ENCODE measurements at places on chromosomes 5 and 9.
A peak's percentile ranks its signal among the peaks of the same experiment; 100 is the strongest.

DNA sequence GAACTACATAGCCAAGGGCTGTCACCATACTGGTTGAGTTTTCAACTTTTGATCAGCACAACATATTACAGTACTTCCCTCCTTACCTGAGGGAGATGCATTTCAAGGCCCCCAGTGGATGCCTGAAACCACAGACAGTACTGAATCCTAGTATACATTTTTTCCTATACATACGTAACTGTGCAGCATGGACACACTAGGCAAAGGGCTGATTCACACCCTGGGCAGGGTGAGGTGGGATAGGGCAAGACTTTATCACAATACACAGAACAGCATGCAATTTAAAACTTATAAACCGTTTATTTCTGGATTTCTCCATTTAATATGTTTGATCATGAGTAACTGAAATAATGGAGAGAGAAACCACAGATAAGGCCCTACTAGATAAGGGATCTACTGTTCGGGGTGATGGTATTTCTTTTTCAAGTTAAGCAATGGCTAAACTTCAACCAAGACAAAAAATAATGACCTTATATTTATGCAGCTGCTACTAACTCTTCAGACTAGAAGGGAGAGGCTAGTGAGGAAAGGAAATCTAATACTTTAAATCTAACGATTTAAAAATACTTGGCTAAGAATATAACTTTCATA lies 186.9 kb upstream of the GNA14 start:
- DNase-seq, result no peak

GRCh38 chr5:60846298-60846697 lies 2.2 kb upstream of the ELOVL7 start:
- no peak for DNase-seq

DNA sequence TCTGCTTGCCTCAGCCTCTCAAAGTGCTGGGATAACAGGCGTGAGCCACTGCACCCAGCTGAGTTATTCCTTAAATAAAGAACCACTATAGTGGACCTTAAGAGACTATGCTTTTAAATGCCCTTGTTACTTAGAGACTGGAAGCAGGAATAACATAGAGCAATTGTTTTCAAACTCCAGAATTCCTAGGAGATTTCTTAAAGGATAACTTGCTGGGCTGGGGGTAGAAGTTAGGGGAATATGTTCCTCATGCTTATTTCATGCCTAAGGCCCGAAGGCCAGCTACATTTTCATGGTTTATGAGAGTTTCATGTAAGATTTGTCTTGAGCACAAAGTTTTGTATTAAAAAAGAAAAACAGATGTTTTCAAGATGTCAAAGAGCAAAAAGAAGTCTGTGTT lies 48.2 kb downstream of the CSNK1A1 start:
- DNase-seq, result no peak

DNA sequence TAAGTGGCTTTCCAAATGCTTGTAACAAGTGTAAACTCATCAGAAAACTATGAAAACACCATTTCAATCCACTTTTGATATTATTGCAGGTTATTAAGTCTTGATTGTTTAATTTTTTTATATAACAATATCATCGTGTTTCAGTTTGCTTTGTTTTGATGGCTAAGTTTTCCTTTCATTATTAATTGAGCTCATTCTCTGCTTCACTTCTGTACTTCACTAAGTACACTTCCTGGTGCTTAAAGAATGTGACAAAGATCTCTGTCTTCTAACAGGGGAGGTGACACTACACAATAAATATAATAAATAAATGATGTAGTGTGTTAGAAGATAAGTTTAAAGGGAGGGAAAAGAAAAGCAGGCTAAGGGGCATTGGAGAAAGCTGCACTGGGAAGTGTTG lies 13.0 kb upstream of the RAD23B start:
- DNase-seq, result no peak

- DNase-seq, result no peak
These were observed 26.4 kb downstream of the TRIM14 start for GRCh38 chr9:98092613-98092931.

GRCh38 chr5:55903121-55903701 lies 52.1 kb downstream of the IL31RA start:
- no peak for DNase-seq

GRCh38 chr5:138482638-138483037 lies 17.4 kb downstream of the EGR1 start:
- no peak for DNase-seq

- DNase-seq, result no peak
These were observed 86.8 kb upstream of the TBC1D2 start for GRCh38 chr9:98342098-98342819.

GRCh38 chr5:8060953-8061429 lies 192.0 kb downstream of the MTRR start:
- DNase-seq, result peak; percentile 7

GRCh38 chr9:94894094-94894699 lies 167.7 kb downstream of the AOPEP start:
- no peak for DNase-seq

- no peak for DNase-seq
These were observed 40.7 kb downstream of the FAM114A2 start for GRCh38 chr5:153998010-153998409.

- DNase-seq, result no peak
These were observed 398.3 kb downstream of the IRX1 start for GRCh38 chr5:3993856-3994473.

GRCh38 chr9:89961616-89962341 lies 357.0 kb downstream of the GADD45G start:
- DNase-seq, result no peak

- no peak for DNase-seq
These were observed 757 bp downstream of the SAPCD2 start for GRCh38 chr9:137069508-137070091.

GRCh38 chr9:69213647-69214046 lies 39.6 kb downstream of the TJP2 start:
- DNase-seq, result no peak

GRCh38 chr9:3337515-3338225 lies 188.1 kb downstream of the RFX3 start:
- peak; percentile 21 for DNase-seq

GRCh38 chr5:61000887-61001286 lies 55.9 kb downstream of the NDUFAF2 start:
- DNase-seq, result no peak

GRCh38 chr9:13587571-13587970 lies 308.1 kb upstream of the MPDZ start:
- peak; percentile 44 for DNase-seq

DNA sequence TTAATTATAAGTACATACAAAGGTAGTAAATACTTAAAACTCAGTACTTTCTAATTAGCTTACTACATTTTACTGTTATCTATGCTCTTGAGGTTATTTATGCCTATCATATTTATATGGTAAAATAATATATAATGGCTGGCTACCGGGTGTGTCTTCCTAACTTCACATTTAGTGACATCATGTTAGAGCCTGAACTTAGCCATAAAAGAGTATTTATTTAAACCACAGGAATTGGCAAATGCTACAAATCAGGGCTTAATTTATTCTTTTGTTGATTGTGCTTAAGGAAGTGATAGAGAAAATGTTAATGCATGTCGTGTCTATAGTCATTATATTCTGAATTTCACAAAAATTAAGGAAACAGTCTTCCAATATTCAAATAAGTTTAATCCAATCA lies 73.1 kb downstream of the NDUFAF2 start:
- DNase-seq, result no peak

- DNase-seq, result no peak
These were observed 379 bp upstream of the TICAM2 start for GRCh38 chr5:115602591-115603125.

GRCh38 chr9:107819772-107820565 lies 330.4 kb upstream of the KLF4 start:
- no peak for DNase-seq

DNA sequence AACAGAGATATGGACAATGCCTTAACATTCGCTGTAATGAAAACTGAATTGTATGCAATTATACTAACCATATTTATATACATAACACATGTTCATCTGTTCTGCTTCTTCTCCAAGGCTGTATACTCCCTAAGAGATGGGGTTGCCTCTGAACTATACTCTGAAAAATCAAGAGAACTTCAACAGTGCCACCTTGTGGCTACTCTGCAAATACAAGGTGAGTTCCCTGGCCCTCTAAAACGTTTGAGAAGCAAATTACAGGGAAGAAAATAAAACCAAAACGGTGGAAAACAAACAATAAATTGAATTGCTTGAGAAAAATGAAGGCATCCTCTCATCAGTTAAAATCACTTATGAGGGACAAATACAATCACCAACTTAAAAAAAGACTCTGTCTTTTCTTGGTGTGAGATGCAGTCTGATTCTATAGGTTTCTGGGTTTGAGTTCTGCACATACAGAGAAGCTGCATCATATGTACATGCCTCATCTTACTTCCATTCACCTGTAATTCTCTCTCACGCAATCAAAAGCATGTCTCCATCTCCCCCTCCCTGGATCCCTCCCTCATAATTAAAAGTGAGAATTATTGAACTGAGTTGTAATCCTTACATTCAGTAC lies 98.6 kb downstream of the FBXW11 start:
- no peak for DNase-seq

DNA sequence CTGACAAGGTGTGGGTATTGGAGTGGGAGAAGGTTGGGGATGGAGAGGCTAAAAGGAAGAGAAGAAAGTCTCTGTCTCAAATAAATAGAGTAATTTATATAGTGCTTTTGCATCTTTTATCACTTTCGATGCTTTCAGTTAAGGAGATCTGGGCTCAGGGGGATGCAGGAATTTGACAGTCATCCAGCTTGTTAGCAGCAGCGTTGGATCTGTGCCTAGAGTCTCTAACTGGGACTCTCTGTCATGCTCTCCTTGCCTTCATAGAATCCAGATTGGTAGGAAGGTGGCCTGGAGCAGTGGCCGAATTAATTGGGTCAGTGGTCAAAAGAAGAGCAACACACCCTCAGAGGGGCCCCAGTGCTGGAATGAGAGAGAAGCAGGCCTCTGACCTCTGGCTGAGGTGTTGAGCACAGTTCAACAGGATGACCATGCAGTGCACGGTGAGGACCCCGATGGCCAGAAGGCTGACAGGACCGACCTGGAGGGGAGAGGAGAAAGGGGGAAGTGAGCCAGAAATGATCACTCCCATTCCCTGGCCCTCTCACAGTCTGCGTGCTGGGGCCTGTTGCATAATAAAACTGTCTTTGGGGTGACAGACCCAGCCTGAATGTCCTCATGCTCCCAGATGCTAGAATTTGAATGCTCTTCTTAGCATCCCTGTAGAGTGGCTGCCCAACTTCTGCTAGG lies 7.6 kb downstream of the SLC36A3 start:
- DNase-seq, result no peak

DNA sequence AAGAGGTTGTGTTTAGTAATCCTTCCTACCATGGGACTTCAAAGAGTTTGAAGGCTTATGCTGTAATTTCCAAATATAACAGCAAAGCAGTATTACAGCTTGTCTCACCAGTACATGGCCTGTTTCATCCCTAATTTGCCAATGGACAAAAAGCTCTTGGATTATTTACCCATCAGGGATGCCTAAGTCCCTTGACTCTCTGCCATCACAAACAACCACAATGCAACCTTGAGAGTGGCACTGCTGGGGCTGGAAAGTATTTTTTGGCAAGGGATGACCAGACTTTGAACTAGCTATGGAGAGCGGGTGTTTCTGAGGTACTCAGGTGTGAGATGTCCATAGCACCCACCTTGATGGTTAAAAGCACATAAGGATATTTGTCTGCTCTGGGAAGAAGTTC lies 9.1 kb downstream of the MAMDC2 start:
- DNase-seq, result no peak

DNA sequence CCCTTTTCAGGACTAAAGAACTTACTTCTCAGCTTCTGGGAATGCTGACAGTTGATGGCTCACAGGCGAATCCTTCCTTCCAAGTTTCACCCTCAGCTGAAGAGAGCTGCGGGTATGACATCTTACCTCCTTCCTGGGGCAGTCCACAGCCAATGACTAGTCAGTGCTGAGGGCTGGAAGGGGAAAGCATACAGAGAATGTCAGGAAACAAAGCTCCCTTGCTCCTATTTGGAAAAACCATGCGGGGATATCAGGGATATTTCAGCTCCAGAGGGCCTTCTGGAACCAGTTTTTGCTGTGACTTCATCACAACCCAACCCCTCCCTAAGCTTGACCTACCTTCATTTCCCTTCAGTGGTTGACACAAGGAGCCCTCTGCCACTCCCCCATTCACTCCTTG lies 15.7 kb downstream of the FTMT start:
- DNase-seq, result no peak

DNA sequence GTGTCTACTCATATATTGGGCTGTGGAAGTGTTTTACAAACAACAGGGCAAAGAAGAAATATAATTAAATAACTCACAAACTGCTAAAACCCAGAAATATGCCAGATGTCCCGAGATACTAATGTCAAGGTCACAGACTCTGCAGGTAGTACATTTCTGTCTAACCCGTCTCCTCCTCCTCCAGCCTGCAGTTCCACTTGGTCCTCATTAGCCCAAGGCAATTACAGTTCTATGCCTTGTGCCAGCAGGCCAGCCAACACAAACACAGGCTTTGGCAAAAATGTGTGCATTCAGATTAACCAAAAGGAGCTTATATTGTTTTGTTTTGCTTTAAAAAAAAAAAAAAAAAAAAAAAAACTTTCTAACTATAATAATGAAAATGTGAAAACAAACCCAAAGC lies 148.8 kb downstream of the MYO10 start:
- DNase-seq, result no peak

DNA sequence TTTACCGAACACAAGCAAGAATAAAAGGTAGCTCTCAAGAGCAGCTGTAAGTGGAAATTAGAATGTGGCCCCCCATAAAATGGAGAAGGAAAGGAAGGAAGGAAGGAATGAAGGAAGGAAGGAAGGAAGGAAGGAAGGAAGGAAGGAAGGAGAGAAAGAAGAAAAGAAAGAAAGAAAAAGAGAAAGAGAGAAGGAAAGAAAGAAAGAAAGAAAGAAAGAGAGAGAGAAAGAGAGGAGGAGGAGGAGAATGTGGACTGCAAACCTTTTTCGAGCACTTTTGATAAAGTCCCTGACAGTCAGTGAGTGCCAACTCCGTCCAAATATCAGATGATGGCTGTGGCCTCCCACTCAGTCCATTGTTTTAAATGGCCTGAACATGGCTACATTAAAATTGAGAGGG lies 53.8 kb upstream of the SNX2 start:
- no peak for DNase-seq

DNA sequence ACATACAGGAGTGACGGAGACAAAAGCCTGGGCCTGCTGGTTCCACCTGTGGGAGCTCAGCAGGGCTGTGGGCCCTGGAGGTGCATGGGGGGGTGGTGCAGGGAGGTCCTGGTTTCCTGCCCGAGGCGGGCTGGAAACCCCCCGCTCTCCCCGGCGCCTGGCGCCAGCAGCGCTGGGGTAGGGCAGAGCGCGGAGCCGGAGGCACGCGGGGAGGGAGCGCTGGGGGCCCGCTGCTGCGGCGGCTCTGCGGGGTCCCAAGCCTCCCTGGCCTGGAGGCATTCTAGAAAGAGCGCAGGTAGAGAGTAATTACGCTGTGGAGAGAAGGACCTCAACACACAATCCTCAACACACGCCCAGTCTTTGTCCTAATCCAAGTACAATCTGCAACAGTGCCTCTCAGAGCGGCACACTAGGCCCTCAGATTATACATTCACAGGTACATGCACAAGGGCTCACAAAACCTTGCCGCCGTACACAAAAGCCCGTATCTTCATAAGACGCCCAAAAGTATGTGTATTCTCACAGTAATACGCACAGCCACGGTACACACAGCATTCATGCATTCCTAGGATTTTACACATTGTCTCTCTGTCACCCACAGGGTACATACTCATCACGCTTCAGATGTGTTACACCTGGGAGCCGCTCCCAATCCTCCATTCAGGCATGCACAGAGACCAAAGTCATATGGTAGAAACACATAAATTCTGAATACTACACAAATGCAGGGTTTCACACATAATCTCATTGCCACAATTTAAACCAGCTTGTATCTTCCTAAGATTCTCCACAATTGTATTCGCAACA lies 2.1 kb upstream of the HAND1 start:
- no peak for DNase-seq

- no peak for DNase-seq
These were observed 210.9 kb downstream of the C9orf152 start for GRCh38 chr9:109996936-109997580.

All from nucleus accumbens (tissue), 56 donors.